Peyer's patch (tissue), 4 donors: ENCODE measurements at places on chromosomes 16 and 17. TPM values are rescaled to one million over a fixed set of nuclear protein-coding genes. Genes with fewer than 3 reads are reported as not detected.

The PCYT2 gene
- total RNA-seq: 297 TPM

DNA sequence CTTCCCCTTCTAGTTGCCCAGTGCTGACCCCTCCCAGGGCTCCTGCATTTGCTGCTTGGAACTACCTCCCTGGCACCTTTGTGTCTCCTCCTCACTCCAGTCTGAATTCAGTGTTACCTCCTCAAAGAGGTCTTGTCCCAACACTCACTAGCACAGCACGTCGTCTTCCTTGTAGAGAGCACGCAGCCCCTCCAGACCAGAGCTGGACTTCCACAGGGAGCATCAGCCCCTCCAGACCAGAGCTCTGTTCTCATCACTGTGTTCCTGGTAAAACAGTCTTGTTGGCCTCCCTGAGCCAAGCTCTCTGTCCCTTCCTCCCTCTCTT lies 27.8 kb upstream of the MGAT5B start:
- no peak overlapping the region for H3K4me3 ChIP-seq
- H3K27ac ChIP-seq: no peak overlapping the region
- H3K36me3 ChIP-seq: no peaks in the 10 kb centered on the region
- no peak for DNase-seq
- peaks cover 5% of the 10 kb centered on the region for H3K27me3 ChIP-seq

- no peaks in the 10 kb centered on the region for H3K4me1 ChIP-seq
- no peaks in the 10 kb centered on the region for H3K36me3 ChIP-seq
- no peak for DNase-seq
These were observed 1.0 kb downstream of the SPAG5 start for GRCh38 chr17:28597606-28598383.

DNA sequence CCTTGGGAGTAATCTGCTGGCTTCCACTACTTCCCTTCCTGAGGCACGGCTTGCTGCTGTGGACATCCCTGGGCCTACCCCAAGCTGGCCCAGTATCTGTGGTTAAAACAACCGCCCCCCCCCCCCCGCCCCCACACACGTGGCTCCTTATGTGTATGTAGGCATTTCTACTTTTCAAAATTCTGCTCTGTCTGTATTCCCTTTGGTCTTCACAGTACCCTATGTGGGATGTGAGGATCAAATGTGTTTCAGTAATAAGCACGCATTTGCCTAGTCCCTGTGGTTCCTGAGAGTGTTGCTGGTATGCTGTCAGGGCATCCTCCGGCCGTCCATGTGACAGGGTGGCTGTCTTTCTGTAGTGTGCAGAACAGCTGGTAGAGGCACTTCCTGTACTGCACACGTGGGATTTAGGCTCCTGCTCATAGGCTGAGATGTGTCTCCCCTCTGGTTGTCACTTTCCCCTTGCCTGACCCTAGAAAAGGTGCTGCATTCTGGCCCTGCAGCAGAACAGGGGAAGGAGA lies 2.2 kb downstream of the NT5M start:
- H3K36me3 ChIP-seq: no peaks in the 10 kb centered on the region
- no peaks in the 10 kb centered on the region for H3K27me3 ChIP-seq
- peaks cover 13% of the 10 kb centered on the region for H3K4me1 ChIP-seq
- no peak overlapping the region for H3K4me3 ChIP-seq
- H3K27ac ChIP-seq: no peak overlapping the region

- no peaks in the 10 kb centered on the region for H3K4me1 ChIP-seq
- no peaks in the 10 kb centered on the region for H3K27me3 ChIP-seq
- H3K36me3 ChIP-seq: no peaks in the 10 kb centered on the region
- DNase-seq: no peak
These were observed 14.1 kb downstream of the TBC1D16 start for GRCh38 chr17:80021600-80021999.
